ENCODE measurements at places on chromosomes 2 and 18.

DNA sequence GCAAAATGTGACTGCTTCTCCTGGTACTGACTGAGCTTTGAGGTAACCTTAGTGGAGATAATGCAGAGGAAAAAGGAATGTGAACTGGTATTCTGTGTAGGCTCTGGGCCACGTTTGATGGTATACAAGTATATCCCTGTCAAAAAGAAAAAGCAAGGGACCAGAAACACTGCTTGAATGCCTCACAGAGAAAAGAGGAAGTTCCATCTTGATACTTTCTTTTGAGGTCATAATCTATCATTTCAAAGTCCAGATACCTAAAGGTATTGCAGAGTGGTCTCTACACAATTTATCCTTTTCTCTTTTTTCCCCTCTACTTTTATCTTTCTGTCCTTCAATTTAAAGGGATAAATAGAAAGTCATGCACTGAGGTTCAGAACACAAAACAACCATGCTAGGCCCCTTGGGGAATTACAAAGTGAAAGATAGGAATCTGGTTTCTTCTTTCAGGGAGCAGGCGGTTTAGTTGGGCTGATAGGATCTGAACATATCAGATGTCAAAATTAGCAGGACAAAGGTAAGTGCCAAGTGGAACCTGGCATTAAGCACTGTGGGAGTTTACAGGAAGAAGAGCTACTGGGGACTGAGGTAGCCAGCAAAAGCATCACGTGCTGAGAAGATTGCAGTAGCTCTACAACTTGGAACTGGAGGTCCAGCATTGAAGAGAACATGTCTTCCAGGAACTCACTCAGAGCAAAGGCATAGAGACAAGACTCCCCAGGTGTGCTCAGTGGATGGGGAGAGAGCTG is 121.2 kb downstream of the LYPD6 start:
- no peak for DNase-seq

- DNase-seq, result no peak
Measured at GRCh38 chr2:227479865-227480475, 8.0 kb downstream of the AGFG1 start.

DNA sequence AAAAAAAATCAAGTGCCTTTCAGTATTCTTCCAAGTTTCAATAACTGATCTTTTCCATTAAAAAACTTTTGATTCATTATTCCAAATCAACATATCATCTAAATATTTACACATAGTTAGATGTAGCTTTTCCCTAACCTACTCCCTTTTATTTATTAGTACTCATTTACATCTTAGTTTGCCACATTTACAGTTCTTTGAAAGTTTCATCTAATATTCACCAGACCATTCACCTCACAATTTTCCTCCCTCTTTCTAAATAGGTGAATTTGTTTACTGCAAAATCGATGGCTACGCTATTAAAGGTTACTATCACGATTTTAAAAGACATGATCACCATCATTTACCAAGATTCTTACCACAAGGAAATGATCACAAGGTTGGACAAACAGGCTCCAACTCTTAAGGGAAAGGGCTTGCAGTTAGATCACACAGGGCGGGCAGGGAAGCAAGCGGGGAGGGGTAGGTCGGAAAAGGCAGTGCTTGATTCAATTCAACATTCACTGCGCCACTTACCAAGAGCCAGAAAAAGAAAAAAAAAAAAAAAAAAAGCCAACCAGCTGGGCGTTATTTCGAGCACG is 654 bp upstream of the MARCHF7 start:
- DNase-seq, result no peak

DNA sequence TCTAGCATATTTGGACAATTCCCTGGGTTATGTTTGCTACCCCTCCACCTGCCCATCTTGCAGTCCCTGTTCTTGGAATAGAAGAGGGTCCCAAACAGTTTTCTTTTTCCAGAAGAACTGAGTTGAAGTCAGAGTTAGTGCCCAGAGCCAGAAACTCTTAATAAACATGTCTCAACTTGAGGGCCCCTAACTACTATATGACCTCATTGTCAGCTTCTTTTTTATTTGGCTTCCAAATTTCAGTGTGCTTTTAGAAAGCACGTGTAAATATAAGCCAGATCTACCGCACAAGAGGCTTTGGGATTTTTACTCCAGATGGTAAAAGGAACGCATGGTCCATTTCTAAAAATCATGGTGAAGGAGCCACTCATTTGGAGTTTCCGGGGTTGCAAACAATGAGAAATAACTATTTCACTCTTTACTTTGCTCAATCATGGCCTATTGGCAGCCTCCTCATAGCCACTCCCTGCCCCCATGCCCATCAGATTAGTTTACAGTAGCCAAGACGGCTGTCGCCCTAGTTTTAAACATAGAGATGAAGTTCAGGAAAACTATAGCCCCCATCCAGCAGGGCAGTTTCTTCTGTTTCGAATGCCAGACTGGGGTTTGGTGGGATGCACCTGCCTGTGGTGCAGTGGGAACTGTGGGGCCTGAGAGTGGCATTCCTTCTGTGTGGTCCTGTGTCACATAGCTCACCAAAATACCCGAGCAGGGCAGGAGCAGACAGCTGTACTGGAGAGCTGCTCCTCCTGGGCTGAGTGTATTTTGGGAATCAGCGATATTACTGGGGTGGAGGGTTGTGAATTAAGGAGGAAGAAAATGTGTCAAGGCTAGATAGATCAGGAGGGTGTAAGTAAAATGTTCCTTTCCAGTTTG is 1.7 kb downstream of the MAPRE3 start:
- no peak for DNase-seq

DNA sequence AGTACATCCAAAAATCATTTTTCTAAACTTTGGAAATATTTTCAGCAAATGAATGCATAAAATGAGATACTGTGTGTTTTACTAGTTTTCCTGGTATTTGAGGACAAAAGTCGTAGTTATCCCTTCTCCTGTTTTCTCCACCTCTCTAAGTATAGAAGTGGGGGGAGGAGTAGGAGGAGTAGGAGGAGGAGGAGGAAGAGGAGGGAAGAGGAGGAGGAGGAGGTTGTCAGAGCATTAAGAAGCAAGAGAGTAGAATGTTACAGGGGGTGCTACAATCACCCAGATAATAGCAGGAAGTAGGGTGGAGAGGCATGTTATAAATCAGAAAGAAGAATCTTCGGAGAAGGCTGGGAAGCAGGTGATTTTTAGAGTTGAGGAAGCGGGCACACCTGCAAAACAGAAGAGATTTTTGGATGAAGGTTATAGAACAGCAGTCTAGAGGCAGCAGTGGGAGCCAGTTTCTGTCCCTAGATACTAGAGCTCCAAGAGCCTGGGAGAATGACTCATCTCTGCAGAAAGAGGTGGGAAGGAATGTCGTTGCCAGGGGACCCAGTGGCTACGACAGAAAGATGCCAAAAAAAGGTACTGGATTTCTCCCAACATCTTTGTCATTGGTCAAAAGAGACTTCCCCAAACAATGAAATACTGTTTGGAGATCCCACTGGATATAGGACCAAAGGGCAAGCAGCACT is 44.2 kb upstream of the AQP4 start:
- DNase-seq, result peak; percentile 34

DNA sequence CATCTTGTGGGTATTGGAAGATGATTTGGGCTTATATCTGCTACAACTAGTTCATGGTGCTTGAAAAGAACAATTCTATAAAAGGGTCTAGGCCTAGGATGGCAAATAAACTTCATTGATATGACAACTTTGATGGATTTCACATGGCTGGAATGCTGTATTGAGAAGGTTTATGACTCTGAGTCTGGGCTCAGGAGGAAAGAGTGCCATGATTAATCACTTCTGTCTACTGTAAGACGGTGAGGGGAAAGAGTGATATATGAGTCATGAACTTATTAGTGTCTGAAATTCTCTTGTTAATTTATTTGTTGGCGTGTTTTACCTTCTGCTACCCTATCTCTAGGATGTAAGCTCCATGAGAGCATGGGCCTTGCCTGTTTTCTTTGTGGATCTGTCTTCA is 17.0 kb upstream of the ADCYAP1 start:
- DNase-seq, result no peak

DNA sequence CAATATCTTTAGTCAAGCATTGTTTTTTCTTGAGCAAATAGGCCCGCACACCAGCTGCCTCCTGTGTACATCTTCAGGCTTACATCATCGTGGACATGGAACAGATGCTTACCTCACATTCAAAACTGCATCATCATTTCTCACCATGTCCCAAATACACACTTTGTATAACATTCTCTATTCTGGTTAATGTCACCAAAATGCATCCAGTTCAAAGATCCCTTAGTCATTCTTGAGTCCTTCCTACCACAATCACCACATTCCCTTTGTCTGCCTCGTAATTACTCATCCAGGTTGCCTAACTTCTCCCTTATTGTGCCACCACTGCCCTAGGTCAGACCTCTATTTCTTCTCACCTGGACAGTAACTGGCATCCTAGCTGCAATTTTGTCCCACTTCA is 373.7 kb upstream of the GALNT5 start:
- no peak for DNase-seq

DNA sequence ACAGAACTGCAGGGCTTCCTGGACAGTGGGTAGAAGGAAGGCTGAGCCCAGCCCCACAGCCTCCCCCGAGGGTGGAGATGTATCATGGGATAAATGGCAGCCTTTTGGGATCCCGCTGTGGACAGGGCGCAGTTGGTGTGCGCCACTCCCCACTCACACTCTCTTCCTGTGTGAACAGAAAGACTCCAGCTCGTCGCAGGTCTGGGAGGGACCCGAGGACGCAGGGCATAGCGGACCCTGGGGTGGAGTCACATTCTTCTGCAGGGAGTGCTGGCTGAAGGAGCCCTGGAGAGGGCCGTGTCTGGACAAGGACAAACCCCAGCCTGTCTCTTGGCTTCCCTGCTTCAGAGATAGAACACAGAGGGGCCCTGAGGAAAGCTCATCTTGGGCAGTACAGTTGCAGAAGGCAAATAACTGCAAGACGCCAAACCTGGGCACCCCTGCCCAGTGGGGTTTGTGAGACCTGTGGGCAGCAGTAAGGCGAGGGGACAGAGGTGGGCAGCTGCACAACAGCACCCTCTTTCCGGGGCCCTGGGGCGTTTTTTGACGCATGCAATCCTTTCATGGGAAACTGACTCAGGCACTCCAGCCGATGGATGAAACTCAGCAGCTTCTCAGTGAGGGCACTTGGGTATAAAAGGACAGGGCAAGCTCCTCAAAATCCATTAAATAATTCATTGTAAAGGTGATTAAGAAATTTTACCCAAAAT is 101.9 kb downstream of the USP40 start:
- DNase-seq, result no peak

DNA sequence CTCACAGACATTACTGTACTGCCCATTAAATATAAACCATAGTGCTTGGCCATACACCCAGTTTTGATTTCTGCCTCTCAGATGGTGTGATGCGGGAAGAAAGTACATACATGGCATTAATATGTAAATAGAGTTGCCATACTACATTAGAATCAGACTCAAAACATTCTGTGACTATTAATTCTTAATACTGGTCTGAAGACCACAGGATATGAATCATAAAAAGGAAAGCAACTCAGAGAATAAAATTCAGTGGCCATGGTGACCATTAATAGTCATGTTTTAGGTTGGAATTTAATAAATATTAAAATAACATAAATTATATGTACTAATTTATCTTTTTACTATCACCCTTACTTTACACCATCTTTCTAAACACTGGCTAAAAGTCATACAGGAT is 33.0 kb upstream of the WDR75 start:
- no peak for DNase-seq

GRCh38 chr2:228507870-228508269 is 326.4 kb upstream of the SPHKAP start:
- DNase-seq, result no peak

GRCh38 chr2:29000481-29000880 is 19.4 kb downstream of the TOGARAM2 start:
- DNase-seq, result peak; percentile 19

- no peak for DNase-seq
Measured at GRCh38 chr2:166610913-166611305, 116.9 kb upstream of the SCN7A start.

GRCh38 chr18:10322004-10322403 is 132.4 kb upstream of the APCDD1 start:
- no peak for DNase-seq

DNA sequence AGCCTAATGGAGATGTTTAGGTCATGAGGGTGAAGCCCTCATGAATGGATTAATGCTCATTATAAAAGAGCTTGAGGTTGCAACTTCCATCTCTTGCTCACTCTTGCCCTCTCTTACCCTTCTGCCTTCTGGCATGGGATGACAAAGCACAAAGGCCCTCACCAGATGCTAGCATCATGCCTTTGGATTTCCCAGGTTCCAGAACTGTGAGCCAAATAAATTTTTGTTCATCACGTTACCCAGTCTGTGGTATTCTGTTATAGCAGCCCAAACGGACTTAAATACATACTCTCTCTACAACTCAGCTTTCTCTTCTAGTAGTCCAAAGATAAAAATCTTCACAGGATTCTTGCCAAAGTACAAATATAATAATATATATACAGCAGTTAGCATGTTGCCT is 75.8 kb downstream of the LNPK start:
- DNase-seq, result no peak

- DNase-seq, result no peak
Measured at GRCh38 chr18:76943542-76944339, 121.4 kb downstream of the ZNF236 start.

DNA sequence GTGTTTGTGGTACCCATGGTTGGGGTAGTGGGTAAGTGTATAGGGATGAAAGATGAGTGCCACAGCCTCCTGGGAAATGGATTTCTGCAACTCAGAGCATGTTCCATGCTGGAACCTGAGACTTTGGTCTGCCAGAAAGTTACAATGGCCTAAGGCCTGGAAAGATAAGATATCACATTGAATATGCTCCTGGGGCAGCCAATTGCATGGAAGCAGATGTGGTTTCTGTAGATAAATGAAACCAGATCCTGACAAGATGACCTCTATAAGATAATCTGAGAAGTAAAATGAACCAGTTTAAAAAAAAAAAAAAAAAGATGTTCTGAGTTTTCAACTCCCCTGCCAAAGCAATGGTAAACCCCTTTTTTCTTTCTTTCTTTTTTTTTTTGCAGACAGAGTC is 91.4 kb upstream of the NCK2 start:
- no peak for DNase-seq

- no peak for DNase-seq
Measured at GRCh38 chr2:16425462-16426336, 239.9 kb downstream of the CYRIA start.

DNA sequence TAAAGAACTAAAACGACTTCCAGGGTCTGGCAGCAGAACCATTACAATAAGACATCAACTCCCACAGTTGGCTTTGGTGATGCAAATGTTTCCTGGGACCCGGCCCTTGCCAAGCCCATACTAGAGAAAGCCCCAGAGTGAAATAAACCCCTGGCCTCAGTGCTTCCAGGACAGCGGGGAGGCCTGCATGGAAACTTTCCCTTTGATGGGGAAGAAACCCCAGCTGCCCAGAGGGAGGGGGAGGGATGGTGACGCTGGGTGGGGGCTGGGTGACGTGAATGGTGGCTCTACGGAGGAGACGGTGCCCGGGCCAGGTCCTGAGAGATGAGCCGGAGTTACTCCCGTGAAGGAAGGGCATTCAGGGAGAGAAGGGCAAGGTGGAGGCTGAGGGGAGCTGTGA is 27.5 kb downstream of the INHBB start:
- no peak for DNase-seq

GRCh38 chr18:13376298-13376840 is 157.8 kb downstream of the LDLRAD4 start:
- no peak for DNase-seq

GRCh38 chr2:98463081-98463481 is 18.4 kb downstream of the INPP4A start:
- peak; percentile 85 for DNase-seq
